ENCODE measurements at places on chromosomes 5 and 9. TPM values are rescaled to one million over a fixed set of nuclear protein-coding genes. Genes with fewer than 3 reads are reported as not detected.

The IL5 gene
- total RNA-seq, result not detected

The TSSK1B gene
- total RNA-seq, result not detected

The NEUROG1 gene
- not detected for total RNA-seq

The FAM114A2 gene
- total RNA-seq, result 31.9 TPM

The BTNL8 gene
- not detected for total RNA-seq

The C5orf47 gene
- total RNA-seq, result not detected

The NXNL2 gene
- not detected for total RNA-seq

The ABL1 gene
- 59.5 TPM for total RNA-seq

The MYOT gene
- not detected for total RNA-seq

The SCGB3A2 gene
- not detected for total RNA-seq

The PLAC8L1 gene
- total RNA-seq, result not detected

The LCN6 gene
- total RNA-seq, result not detected

The PCDHB15 gene
- total RNA-seq, result 0.95 TPM

The SLC25A51 gene
- 119 TPM for total RNA-seq

The PKD2L2 gene
- total RNA-seq, result not detected

The BTNL3 gene
- total RNA-seq, result not detected

The PDE6A gene
- not detected for total RNA-seq

The GRIN3A gene
- total RNA-seq, result not detected

The RPL12 gene
- total RNA-seq, result 1,838 TPM

Data from pulmonary artery endothelial cell (primary cell).